Activated T-cell treated with anti-CD3 and anti-CD28 coated beads, Interleukin-2, amount 50 U/mL, for 48 hours (primary cell): ENCODE measurements at places on chromosomes 6 and 20.

GRCh38 chr6:36028877-36029324 is 1.3 kb downstream of the MAPK14 start:
- peak; percentile 77 for DNase-seq

DNA sequence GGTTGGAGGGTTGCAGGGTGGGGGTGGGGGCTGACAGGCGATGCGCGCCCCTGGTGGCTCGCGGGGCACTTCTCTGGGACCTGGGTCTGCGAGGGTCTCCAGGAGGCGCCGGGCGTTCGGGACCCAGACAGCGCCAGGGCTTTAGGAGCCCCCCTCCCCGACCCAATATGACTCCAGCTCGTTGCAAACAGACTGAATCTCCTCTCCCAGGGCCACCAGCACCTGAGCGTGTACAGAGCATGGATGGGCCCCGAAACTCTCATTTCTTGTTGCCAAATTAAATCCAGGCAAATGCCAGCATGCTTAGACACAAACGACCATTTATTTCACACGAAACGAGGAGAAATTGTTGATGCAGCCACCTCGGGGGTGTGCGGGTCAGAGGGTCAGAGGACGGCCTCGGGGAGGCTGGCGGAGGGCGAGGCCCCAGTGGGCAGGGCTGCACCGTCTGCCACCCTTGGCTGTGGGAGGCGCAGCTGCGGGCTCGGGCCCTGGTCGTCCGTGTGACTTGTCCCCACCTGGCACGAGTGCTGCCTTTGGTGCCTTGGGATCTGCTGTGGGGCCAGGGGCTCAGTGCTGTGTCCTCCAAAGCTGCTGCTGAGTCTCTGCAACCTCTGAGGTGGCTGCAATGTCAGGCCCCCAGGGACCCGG is 20.9 kb upstream of the GATA5 start:
- no peak for DNase-seq

DNA sequence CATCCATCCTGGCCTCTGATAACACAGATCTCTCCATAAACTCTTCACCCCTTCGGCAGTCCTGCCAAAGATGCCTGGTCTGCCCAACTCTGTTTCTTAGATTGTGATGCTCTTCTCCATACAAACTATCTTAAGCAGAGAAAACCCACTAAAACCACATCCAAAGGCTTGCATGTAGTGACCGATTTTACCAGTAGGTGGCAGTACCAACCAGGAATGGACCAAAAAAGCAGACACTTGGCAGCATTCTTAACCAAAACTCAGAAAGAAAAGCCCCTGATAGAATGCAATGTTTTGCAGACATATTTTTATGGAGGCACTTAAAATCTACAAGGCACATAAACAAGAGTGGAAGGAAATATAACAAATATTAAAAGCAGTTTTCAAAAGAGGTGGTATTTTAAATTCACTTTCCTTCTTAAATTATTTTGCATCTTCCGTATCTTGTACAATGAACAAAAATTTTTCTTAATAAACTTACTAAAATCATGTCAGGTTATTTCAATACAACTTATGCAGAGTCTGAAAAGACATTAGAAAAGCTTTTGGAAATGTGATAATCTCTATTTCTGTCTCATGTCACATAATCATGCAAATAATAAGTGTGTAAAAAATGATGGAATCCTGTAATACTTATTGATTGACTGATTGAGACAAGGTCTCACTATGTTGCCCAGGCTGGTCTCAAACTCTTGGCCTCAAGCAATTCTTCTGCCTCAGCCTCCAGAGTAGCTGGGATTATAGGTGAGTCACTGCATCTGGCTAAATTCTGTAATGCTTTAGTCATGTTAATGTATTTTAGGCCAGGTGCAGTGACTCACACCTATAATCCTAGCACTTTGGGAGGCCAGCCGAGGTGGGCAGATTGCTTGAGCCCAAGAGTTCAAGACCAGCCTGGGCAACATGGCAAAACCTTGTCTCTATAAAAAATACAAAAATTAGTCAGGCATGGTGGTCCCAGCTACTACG is 29.4 kb downstream of the LRP11 start:
- DNase-seq, result peak; percentile 81

DNA sequence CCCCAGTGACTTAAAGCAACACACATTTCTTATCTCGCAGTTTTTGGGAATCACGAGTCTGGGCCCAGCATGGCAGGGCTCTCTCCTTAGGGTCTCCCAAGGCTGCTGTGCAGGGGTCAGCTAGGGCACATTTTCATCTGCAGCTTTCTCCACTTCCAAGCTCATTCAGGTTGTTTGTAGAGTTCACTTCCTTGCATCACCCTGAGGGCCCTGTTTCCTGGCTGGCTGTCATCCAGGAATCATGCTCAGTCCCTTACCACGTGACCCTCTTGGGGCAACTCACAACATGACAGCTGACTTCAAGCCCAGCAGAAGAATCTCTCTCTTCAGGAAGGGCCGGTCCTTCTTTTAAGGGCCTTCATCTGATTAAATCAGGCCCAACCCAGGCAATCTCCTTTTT is 21.3 kb downstream of the SNAP25 start:
- no peak for DNase-seq

- DNase-seq, result no peak
Measured at GRCh38 chr6:124973780-124974179, 11.5 kb downstream of the RNF217 start.
